ENCODE measurements at places on chromosomes 7 and 10.

- no peak for DNase-seq
Observed at GRCh38 chr10:69567920-69568319, 5.3 kb downstream of the NEUROG3 start.

GRCh38 chr7:129184981-129185670 lies 3.3 kb upstream of the SMO start:
- no peak for DNase-seq

DNA sequence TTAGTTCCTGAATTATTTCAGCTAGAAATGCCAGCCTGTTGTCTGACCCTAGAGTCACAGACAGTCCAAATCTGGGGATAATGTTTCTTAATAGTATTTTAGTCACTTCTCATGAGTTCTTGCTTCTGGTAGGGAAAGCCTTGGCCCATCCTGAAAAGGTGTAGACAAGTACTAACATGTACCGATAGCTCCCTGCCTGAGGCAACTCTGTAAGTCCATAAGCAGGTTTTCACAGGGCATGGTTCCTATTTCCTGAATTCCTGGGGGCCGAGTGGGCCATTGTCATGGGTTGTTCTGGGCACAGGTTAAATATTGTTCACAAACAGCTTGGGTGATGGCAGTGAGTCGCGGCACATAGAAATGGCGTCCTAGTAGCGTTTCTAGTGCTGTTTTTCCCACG lies 3.1 kb upstream of the ZNF117 start:
- DNase-seq = no peak

- DNase-seq = no peak
Observed at GRCh38 chr10:77072836-77073662, 564.6 kb downstream of the KCNMA1 start.

- no peak for DNase-seq
Observed at GRCh38 chr10:71211053-71211452, 1.3 kb upstream of the UNC5B start.

DNA sequence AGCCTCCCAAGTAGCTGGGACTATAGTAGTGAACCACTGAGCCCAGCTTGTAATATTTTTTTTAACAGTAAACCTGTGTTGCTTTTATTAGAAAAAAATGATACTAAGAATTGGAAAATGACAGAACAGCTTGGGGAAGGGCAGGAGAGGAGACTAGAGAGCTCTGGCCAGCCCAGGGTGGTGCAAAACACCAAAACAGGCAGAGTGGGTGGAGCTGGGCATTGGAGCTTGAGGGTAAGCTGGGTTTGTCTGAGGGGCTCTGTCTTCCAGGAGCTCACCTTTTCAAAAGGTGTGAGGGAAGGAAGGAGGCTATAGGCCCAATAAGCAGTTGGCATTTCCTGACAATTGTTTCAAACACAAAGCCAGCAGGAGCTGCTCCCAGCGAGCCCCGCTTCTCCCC lies 75.2 kb upstream of the DUSP5 start:
- no peak for DNase-seq

DNA sequence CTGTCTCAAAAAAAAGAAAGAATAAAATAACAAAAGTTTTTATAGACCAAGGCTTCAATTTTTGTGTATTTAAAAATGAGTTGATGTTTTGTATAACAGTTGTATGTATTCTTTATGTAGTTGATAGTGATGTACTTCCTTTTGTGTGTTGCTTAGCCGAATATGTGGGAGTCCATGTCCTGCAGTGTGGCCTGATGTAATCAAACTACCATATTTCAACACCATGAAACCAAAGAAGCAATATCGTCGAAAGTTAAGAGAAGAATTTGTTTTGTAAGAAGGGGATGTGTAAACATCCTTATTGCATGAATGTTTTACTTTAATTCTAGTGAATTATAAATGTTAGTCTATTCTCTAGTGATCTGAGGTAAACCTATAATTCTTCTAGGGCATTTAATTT lies 56.6 kb downstream of the MPLKIP start:
- no peak for DNase-seq

DNA sequence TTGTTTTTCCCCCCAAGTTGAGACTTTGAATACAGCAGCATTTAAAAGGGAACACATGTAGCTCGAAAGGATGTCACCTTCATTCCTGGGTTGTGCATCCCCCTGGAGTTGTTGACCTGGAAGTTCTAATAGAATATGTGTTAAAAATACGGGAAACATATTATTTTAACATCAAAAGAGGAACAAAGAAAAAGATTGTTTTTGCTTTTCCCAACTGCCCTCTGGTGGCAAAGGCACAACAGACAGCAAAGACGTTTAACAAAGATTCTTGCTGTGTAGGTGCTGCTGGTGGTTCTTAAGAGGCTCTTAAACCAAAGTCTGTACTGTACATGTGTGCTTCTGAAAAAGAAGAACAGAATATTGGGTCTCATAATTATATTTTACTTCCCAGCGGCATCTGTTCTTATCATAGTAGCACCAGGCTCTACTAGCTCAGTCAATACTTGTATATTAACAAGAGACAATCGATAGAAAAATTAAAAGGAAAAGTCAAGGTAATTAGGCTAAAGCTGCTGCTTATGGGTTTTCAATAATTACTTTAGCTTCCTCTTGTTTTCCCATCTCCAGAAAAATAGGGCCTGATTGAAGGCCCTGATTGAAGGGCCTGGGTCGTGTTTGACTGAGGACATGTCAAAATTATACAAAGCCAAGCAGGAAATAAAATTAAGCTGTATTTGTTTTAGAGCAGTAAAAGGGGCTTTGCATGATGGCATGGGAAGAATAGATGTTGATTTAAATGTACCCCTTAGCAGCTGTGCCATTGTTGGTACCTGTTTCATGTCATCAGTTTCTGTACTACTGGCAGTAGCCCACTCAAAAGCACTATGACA lies 384.2 kb upstream of the LRGUK start:
- no peak for DNase-seq

DNA sequence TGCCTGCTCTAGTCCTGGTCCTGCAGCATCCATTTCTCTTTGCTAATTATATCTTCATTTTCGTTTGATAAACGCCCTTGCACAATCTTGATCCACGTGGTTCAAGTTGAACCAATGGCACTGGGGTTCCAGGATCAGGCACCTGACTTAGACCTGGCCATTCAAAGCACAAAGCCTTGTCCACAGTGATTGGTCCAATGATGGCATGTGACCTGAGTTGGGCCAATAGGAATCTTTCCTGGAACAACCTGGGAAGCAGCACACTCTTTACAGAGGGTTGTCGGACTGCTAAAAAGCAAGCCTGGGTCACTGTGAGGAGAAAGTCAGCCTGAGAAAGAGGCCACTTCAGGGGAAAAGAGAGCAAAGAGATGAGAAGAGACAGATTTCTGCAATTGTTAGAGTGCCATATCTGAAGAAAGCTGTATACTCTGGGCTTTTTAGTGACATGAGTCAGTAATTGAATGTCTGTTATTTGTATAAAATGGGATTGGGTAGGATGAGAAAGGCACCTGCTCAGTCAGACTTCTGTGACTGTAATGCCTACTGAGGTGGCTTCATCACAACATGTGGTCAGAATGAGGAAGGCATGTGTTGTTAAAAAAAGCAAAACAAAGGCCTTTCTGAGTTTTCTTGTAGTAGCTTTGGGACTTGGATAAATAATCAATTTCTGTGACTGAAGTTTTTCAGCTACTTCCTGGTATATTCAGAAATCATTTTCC lies 4.4 kb upstream of the STEAP4 start:
- no peak for DNase-seq

DNA sequence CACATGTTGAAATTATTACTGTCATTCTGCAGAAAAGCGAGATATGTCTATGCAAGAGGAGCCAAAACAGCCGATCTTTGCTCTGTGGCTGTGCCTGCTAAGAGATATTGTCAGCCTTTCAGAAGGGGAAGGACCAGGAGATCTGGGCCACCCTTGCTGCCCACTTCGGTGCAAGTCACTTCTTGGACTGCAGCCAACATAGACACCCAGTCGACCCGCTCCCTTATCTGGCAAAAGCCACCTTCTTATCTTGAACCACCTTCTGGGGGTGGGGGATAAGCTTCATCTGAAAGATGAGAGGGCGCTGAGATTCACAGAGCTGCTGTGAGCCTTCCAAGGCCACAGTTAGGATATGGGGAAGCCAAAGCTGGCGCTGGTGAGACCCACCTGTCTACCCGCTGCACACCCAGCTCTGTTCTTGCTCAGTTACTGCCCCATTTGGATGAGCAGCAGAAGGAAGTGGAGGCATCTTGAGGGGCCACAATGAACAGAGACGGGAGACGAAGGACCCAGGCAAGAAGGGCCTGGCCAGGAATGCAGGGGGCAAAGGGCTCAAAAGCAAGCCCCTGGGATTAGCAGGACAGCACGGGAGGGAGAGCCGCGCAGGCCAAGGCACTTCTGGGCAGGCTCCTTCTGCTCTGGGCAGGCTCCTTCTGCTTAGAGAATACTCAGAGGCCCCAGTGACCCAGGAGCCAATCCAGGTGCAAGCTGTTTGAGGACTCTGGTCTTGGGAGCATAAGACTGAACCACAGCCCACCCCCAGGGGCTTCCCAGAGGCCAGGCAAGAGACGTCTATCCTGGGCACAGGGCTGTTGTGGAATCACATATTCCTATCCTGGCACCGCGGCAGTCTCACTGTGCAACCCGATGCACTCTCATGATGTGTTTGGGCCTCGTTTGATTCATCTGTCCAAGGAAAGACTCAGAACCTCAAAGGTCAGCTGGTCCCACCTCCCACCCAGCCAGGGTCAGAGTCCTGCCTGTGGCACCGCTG lies 38.4 kb upstream of the NPFFR1 start:
- DNase-seq = no peak

- no peak for DNase-seq
Observed at GRCh38 chr10:9875353-9875752, 1142.3 kb upstream of the CELF2 start.

DNA sequence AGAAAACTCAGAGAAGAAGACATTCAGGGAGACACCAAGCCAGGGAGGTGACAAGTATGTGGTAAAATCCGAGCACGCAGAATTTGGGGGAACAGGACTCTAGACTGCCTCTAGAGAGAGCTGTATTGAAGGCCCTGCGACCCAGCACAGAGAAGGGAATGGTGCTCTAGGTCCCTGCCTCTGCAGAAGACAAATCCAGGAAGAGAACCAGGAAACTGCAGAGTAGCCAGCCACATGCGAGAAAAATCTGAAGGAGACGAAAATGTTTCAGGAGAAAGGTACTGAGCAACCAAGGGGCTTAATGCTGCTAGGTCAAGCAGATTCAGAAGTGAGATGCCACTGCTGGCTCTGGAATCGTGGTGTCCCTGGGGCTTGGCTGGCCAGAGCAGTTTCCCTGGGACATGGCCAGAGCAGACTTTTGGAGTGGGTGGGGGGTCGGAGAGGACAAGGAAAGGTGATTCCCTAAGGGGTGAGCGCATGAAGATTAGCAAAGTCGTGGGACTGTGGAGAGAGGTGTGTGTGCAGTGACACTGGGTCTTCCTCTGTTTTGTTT lies 158.0 kb upstream of the KLF6 start:
- no peak for DNase-seq
